Astrocyte (in vitro differentiated cells and primary cell): ENCODE measurements at places on chromosomes 6 and 20. TPM values are rescaled to one million over a fixed set of nuclear protein-coding genes. Genes with fewer than 3 reads are reported as not detected.

LCA5 gene
- total RNA-seq: 5.8 and 6.2 TPM in 2 replicates

GRCh38 chr20:1895674-1896483 is 672 bp downstream of the SIRPA start:
- no peak for DNase-seq

- DNase-seq: no peak
These were observed 113.9 kb upstream of the TMEM170B start for GRCh38 chr6:11423667-11424066.

PCSK2 gene
- total RNA-seq: 0.17 TPM in 1 of 2 replicates, not detected in the other

PAX1 gene
- total RNA-seq: not detected in 2 replicates

OR10C1 gene
- total RNA-seq: not detected in 2 replicates

DNA sequence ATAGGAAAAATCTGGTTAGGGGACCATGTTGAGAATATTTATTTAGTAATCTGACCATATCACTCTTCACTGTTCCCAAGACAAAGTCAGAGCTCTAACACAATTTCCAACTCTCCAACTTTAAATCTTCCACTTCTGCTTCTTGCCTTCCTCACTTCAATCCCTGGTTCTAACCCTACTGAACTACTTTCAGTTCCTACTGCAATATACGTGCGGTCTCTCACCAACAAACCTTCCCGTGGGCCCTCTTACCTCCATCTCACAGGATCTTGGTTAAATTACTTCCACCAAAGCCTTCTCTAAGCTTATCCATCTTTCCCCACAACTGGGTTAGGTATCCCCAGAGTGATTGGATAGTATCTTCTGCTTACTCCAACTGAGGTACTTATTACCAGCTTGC is 8.0 kb downstream of the EIF2S2 start:
- DNase-seq: no peak
